NCI-H1048 (cell line): ENCODE measurements at places on chromosomes 4 and X.

GRCh38 chrX:19554786-19555185 is 39.5 kb upstream of the MAP3K15 start:
- DNase-seq, result no peak

GRCh38 chr4:6123976-6124375 is 76.4 kb downstream of the JAKMIP1 start:
- DNase-seq, result no peak

DNA sequence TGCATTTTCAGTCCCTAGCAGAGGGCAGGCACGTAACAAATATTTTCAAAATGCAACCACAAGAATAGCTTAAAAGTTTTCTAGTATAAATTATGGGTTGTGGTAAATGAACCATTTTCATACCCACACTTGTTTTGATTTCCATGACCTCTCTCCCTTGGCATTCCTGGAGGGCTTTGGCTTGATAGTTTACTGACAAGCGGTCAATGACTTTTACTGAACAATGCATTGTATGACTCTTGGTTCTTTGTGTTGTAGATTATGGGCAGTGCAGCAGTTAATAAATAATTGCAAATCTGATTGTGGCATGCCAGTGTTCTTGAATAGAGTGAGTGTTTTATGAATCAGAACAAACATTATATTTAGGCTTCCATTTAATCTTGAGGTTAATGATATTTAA is 285.2 kb upstream of the ARX start:
- no peak for DNase-seq

DNA sequence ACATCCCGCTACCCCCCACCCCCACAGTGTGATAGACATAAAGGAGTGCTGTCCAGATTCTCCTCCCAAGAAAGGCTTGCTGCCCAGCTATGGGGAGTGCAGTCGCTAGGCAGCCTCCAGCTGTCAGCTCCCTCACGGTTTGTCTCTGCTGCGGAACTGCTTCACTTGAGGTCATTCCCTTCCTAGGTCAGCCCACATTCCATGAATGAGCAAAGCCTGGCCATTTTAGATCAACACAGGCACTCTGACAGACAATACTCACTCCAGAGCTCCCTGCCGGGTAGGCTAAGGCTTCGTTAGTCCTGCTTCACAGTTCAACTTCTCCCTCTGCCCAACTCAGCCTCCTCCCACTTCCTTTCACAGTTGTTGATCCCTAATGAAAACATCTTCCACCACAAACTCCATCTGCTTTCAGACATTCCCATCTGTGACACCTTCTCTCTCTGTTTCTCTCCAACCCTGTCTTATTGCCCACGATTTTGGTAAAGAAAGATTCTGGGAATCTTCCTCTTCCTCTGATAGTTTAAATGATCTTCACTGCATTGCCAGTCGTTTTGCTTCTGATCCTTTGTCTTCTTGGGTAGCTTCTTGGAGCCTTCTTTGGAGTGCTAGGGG is 318.9 kb upstream of the F9 start:
- DNase-seq, result no peak

- DNase-seq, result no peak
These were observed 187.0 kb downstream of the AFAP1 start for GRCh38 chr4:7752649-7753048.

DNA sequence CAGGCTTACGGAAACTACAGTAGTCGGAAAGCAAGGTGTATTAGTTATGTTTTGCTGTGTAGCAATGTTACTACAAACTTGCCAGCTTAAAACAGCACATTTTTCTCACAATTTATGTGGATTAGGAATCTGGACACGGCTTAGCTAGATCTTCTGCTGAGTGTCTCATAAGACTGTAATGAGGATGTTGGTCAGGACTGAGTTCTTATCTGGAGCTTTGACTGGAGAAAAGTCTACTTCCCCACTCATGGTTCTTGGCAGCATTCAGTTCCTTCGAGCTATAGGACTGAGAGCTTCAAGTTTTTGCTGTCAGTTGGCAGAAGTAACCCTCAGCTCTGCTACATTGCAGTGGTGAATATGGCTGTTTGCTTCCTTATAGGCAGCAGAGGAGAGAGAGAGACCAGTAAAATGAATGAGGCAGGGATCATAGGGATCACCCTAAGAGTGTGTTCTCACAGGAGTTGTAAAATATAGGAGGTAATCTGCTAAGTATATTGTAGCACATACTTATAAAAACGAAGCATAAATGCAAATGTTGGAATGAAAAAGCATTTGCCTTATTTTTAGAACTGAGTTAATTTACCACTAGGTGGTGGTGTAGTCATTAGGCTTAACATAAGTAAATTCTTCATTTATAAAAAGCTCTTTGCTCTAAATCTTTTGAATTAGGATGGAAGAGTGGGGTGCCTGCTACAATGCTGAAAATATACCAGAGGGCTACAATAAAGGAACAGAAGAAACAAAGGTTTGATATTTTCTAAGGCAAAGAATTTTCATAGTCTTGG is 38.6 kb downstream of the ALG13 start:
- DNase-seq, result no peak

DNA sequence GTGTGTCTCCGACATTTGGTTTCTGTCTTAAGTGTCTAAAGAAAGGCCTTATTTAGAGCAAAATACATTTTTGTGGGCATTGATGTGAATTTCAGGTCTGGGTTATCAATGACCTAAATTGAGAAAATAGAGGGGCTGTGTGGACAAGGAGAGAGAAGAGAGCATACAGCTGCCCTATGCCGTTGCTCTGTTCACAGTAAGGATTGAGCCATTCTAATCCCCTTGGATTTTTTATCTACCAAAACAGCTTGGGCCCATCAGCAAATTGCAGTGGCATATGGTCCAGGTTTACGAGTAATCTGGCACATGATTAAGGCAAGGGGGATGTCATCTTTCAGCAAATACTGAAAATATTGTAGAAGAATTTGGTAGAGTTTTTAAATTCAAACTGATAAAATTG is 210.2 kb downstream of the ANTXR2 start:
- DNase-seq, result no peak

DNA sequence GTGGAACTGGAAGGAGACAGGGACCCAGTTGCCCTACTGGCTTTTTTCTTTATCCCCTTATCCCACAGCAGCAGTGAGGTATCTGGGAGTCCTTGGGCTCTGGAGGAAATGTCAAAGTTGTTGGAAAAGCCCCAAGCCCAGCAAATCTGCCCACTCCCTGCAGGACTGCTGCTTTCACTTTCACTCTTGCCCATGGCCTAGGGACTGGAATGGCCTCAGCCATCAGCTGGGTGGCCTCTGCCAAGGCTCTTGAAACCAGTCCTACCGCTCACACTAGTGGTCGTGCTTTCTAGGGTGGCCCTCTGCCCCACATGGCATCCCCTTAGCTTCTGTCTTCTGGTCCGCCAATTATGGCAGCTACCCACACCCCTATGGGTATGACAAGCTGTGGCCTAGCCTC is 9.7 kb upstream of the RHOXF1 start:
- DNase-seq, result no peak

- DNase-seq, result peak; percentile 1
These were observed 1.8 kb upstream of the GABRQ start for GRCh38 chrX:152635941-152636340.

DNA sequence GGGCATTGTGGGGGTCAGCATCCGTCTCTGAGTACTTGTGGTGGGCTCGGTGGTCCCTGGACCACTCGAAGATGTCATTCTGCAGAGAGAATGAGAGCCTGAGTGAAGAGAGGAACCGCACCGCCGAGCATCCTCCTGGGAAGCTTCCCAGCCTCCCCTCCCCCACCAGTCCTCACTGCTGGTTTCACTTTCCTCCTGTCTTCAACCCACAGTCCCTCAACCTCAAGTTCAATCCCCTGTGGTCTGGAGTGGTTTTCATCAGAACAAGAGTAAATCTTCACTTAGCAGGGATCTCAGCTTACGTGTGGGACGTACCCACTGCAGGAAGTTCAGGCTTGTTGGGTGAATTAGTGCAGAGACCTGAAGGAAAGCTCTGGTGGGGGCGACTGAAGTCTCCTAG is 117.8 kb downstream of the SCD5 start:
- DNase-seq, result no peak

- no peak for DNase-seq
These were observed 16.9 kb downstream of the AWAT2 start for GRCh38 chrX:70032792-70033191.

DNA sequence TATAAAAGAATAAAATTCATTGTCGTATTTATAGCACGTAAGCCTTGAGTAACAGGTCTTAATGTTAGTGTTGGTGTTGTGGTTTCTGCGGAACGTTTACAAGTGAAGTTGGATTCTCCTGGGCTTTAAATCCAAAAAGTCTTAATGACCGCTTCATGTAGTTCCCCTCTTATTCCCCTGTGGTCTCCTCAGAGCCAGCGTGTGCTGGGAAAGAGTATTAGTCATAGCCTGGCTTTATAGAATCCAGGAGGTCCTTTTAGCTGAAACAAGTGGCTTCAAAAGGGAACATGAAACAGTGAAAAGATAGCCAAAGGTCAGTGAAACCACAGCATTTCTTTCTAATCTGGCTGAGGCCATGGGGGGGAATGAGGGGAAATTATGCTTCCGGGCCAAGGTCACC is 79.1 kb downstream of the CLCN4 start:
- no peak for DNase-seq

DNA sequence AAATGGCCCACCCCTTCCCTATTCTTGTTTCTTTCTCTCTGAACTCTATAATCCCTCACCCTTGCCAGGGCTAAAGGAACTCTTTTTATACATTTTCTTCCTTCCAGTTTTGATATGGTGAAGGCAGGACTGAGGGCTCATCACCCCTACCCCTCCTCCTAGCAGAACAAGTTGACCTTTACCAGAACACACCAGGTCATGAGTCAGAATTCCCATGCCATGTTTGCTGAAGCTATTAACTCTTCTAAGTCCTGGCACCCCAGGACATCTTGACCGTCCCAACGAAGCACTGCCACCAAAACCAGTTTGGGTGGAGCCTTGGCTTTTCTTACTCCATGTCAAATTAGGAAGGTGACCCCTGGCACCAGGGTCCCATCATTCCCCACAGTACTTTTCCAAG is 57.5 kb upstream of the DYNLT3 start:
- DNase-seq, result no peak

DNA sequence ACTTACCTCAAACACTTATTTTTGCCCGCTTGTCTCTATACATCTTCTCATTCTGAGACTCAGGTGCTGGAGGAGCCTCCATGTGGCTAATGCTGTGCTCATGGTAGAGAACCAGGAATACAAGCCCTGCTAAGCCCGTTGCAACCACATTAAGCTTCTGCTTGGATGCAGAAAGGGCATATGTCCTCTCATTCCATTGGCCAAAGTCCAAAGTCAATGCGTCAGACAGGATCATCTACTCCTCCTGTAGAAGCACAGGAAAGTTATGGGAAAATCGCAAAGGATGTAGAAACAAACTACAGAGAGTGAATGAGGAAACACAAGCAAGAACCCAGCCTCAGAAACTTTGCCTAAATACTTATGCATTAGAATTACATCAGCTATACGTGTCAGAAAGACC is 124.5 kb upstream of the AGA start:
- no peak for DNase-seq

GRCh38 chrX:9980927-9981326 is 13.8 kb downstream of the CLDN34 start:
- DNase-seq, result no peak

DNA sequence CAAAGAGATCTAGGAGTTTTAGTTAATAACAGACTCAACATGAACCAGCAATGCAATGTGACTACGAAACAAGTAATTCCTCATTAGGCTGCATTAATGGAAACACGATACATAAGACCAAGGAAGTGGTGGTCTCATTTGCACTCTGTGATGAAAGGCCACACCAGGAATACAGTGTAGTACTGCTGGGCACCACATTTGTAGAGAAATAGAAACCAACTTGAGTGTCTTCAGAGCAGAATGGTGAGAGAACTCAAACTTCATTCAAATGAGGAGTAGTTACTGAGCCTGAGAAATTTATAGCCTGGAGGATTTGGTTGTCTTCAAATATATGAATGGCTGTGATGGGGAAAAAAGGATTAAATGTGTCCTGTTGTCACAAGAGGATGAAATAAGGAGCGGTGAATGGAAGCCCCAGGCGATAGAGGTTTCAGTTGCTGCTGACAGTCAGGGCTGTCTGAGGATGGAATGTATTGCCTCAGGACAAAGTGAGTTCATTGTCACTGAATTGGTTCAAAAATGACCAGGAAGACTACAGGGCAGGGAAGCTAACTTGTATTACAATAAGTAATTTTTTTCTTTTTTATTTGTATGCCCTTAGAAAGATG is 50.9 kb downstream of the NFKB1 start:
- no peak for DNase-seq

DNA sequence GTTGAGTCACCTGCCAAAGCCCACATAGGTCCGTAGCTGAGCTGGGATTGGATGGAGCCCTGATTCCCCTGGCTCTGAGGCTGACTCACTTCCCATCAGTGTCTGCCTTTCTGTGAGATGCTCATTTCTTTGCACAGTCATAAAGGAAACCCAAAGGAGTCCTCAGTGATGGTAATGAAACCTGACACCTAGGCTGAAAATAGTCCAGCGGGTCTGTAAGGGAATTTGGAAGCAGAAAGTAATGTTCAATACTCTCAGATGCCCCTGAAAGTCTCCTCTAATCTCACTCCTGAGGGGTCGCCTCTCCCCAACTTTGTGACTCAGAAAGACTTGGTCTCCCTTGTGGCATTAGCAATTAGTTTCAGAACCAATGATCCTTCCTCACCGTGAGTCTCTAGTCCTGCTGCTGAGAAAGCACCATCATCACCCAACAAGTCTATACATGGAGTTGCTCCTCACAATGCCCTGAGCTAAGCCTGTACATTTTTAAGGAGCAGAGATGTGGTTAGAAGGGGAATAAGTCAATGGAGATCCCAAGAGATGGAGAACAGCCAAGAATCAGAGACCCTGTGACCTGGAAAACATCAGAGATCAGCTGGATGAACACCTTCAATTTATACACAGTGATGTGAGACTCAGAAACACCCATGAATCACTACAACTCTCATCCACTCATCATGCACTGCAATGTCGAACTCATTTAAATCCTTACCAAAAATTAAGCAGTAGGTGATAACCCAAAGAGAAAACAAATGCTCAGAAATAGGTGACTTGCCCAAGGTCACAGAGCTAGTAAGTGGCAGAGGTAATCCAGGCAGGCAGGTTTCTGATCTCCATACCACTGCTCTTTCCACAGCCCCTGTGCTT is 219.0 kb upstream of the CPEB2 start:
- no peak for DNase-seq

GRCh38 chr4:183411291-183411861 is 33.1 kb upstream of the CDKN2AIP start:
- DNase-seq, result peak; percentile 15

- DNase-seq, result no peak
These were observed 821 bp downstream of the SLITRK2 start for GRCh38 chrX:145818186-145819113.
